ENCODE measurements at places on chromosomes 5 and 9.
A peak's percentile ranks its signal among the peaks of the same experiment; 100 is the strongest.

- DNase-seq: no peak
Observed at GRCh38 chr5:124726631-124727362, 19.6 kb downstream of the ZNF608 start.

- DNase-seq: no peak
Observed at GRCh38 chr5:96726802-96727201, 64.6 kb downstream of the CAST start.

DNA sequence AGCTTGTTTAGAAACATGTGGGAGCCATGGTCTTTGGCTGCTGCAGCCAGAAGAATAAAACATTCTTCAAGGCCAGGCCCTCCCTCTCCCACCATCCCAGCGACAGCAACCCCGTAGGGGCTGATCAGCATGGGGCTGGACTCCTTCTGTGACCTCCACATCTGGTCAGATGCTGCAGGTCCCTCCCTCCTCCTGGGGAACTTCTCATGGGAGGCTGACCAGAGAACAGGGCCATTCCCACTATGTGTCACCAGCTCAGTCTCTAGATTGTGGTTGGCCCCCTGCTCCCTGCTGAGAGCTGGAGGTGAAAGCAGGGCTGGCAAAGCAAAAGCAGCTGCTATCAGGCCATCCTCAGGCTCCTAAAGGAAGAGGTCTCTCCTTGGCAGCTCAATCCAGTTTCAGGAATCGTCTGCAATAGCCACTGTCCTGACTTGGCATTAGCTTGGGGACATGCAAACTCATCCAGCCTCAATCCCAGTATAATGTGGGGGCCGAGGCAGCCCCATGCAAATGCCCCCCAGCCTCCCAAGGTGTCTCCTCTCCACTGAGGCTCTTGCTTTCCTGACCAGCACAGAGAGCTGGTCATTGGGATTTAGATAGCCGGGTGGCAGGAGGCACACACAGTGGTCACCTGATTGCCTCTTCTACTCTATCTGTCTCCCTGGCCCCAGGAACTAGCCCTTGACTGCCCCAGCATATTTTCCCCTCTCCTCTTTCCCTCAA lies 81.5 kb downstream of the NRG2 start:
- DNase-seq: no peak

- no peak for DNase-seq
Observed at GRCh38 chr9:134633362-134634142, 8.1 kb upstream of the COL5A1 start.

DNA sequence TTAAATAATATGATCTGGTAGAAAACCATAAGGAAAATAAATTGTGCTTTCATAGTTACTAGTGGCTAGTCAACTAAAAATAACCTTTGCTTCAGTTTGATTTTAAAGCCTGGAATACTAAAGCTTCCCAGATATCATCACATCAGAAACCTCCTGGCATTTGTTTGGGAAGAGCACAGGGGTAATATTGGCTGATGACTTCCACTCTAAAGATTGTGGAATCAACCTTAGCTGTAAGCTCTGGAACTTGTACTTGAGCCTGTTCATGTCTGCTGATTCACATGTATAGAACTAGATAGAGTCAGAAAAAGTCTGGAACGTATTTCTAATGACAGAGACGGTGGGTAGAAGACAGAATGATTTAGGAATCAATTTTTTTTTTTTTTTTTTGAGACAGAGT lies 345.0 kb downstream of the CWC27 start:
- no peak for DNase-seq

GRCh38 chr9:107638521-107639310 lies 149.1 kb upstream of the KLF4 start:
- DNase-seq: no peak

DNA sequence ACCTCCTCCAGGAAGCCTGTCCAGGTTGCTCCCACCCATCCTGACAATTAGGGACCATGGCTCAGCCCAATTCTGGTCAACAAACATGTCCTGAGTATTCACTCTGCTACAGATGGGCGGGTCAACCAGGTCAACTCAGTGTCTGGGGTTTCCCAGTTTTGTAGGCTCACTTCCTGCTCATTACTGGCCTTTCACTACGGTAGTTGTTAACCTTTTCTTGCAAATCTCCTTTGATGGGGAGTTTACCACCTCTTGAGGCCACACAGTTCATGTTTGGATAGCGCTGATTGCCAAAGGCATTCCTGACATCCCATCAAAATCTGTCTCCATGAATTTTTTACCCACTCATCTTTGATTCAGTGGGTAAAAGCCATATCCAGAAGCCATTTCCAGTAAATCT lies 13.8 kb downstream of the TMEM8B start:
- DNase-seq: no peak

DNA sequence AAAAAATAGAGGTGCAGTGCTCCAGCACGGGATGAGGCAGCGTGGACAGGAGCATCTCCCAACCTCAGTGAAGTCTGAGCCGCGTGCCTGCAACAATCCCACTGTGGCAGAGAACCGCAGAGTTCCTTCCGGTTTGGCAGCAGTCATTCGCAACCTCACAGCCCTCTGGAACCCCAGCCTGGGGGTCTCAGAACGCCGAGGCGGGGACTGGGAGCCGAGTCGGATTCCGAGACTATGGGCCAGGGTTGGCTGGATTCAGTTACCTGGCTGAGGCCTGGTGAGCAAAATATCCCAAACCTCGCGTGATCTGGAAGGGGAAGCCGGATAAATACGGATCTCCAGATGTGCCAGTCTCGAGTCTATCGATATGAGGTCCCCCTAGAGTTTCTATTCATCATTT lies 27.0 kb downstream of the CDKN2A start:
- no peak for DNase-seq

DNA sequence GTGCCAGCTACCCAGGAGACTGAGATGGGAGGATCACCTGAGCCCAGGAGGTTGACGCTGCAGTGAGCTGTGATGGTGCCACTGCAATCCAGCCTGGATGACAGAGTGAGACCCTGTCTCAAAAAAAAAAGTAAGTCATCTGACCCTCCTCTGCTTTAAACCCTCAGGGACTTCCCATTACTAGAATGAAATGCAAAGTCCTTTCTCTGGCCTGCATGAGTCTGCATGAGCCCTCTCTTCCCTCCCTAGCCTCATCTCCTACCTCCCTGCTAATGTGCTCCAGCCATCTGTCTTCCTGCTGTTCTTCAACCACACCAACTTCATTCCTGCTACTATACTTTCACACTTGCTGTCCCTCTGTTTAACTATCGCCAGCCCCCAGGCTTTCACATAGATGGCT lies 15.3 kb downstream of the IL5 start:
- DNase-seq: no peak

DNA sequence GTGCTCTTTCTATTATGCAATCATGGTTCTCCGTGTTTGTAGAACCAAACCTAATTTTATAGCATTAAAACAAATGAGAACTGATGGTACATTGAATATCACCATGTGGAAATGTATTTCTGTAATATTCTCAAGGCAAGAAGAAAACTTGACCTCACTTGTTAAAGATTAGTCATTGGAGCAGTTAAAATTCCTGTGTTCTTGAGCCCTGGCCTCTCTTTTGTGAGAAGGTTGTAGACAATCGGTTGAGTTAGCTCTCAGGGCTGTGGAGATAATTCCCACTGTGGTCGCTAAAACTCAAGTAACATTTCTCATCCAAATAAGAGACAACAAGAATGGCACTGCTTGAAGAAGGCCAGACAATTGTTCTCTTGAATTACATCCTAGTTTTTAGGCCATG lies 216.0 kb upstream of the KLF4 start:
- no peak for DNase-seq

DNA sequence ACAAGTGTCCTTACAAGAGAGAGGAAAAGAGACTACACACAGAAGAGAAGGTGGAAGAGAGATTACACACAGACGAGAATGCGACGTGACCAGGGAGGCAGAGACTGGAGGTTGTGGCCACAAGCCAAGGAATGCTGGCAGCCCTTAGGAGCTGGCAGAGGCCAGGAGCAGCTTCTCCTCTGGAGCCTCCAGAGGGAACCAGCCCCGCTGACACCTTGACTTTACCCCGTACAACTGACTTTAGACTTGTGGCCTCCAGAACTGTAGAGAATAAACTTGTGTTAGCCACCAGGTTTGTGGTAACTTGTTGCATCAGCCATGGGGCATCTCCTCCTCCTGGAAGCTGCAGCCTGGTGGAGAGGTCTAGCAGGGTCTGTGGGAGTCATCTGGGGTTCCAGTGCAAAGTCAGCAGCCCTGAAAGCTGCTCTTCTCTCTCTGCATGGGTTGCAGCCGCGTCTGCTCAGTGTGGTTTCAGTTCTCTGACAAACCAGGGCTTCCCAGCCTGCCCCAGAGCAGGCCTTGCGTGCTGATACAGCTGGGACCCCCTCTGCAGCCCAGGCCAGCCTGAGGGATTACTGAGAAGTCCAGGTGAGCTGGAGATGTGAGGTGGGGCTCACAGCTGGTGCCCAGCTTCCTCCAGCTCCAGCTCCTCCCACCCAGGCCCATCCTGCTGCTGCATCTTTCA lies 30.8 kb upstream of the CNOT6 start:
- no peak for DNase-seq

DNA sequence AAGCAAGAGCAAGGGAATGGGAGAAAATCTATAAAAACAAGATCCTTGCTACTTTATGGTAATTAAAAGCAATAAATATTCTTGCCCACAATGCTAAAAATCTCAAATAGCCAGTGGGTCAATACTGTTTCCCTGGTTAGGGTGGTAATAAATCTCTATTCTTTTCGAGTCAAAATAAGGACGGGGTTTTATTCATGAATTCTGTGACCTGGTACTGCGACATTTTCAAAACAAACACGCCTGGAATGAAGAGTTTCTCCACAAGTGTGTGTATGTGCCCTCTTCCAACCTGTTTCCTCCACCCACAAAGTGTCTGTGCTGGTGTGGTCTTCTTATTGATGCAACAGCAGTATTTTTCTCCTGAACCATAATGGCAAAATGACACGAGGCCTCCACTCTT lies 358.8 kb upstream of the BRINP1 start:
- DNase-seq: no peak

DNA sequence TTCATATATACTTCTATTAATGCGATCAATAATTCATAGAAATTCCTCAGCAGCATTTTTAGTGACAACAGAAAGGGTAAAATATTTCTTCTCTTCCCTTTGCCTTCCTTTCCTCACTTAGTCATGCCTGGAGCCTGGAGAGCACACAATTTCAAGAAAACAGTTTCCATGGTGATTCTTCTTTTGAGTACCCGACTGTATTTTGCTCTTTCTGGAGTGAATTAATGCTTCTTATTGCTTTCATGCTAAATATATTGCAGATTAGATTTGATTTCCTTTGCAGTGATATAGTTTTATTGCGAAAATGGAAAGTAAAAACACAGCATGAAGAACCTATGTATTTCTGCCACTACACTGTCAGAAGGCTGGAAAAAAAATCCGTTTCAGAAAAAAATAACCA lies 153.5 kb downstream of the PPP2R2B start:
- no peak for DNase-seq

DNA sequence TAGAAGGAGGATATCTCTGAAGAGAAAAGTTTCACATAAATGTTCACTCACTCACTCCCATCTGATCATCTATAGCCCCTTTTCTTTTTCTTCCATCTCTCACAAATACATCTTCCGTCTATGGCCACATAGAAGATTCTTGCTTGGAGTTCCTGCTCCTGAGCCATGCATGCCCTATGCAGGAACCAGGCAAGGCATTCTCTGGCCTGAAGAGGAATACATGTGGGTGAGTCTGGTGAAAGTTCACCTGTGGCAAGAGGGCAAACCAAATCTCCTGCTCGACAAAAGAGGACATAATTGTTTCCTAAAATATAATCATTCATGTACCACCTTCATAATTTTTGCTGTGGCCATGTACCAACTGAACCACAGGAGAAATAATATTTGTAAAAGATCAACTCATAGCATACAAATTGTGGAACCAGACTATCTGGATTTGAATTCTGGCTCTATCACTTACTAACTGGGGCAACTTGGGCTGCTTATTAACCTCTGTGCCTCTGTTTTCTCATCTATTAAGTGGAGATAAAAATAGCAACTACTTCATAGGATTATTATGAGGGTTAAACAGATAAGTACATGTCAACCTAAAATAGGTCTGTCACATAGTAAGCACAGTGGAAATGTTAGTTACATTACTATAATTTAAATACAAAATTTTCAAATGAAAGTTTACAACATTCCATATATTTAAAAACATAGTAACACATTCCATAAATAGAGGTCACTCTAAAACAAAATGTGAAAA lies 121.2 kb upstream of the NFIB start:
- DNase-seq: no peak

DNA sequence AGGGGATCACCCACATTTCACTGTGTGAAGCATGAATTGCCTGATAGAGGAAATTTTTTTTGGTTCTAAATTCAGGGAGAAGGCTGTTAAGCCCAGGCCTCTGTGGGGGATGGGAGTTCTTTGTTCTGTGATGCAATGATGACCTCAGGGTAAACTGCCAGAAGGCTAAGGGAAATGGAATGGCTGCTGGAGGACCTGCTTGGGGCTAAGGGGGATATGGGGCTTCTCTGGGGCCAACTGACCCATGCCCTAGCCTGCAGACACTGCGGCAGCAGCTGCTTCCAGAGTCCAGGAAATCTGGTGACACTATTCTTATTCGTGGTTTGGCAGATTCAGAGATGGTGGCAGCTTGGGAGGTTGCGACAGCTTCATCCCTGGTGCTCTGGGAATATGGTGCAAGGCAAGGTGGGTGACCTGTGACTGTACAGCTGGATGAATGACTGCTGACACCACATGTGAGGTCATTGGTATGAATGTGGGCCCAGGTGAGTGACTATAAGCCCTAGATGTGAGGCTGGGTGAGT lies 30.3 kb downstream of the VCP start:
- DNase-seq: no peak

- no peak for DNase-seq
Observed at GRCh38 chr9:93667627-93668026, 91.2 kb downstream of the PHF2 start.

GRCh38 chr5:39156082-39156481 lies 63.3 kb downstream of the FYB1 start:
- DNase-seq: no peak

DNA sequence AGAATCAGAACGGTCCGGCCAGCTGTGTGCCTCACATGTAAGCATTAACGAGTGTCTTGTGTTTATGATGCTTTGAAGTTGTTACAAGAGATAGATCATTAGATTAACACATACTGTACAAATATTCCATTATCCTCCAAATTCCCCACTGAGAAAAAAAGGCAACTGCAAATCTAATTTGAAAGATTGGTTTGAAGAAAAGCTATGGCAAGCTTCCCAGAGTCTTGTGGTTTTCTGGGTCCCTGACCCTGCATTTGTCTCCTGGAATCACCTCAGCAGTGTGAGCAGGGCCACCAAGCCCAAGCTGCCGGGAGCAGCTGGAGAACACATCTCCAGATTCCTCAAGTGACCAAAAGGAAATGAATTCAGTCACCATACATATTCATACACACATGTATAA lies 36.9 kb upstream of the ADAMTS16 start:
- DNase-seq: no peak

DNA sequence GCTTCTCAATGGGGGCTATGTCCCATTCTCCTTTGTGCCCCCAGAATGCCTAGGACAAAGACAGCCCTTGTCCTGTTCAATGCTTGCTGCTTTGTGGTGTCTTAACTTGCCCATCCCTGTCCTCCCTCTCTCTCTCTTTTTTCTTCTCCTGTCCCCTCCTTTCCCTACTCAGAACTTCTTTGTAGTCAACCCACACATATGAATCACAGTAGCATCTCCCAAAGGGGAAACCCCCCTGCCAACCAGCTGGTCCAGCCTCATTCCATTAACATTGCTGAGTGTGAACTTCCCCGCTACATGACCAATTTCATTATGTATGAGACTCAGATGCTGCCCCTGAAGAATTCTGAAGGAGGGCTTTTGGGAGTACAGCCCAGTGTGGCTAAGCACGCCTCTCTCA lies 408.3 kb downstream of the ENC1 start:
- no peak for DNase-seq

GRCh38 chr5:95646569-95647431 lies at the start of gene RFESD:
RFESD (plus strand) TSS chr5:95646777; CDS start chr5:95652272, 5,495 bp downstream.
- DNase-seq: peak; percentile 95

GRCh38 chr9:106972082-106972481 lies 109.1 kb downstream of the ZNF462 start:
- DNase-seq: no peak
